ENCODE measurements at places on chromosomes 7 and 10.

DNA sequence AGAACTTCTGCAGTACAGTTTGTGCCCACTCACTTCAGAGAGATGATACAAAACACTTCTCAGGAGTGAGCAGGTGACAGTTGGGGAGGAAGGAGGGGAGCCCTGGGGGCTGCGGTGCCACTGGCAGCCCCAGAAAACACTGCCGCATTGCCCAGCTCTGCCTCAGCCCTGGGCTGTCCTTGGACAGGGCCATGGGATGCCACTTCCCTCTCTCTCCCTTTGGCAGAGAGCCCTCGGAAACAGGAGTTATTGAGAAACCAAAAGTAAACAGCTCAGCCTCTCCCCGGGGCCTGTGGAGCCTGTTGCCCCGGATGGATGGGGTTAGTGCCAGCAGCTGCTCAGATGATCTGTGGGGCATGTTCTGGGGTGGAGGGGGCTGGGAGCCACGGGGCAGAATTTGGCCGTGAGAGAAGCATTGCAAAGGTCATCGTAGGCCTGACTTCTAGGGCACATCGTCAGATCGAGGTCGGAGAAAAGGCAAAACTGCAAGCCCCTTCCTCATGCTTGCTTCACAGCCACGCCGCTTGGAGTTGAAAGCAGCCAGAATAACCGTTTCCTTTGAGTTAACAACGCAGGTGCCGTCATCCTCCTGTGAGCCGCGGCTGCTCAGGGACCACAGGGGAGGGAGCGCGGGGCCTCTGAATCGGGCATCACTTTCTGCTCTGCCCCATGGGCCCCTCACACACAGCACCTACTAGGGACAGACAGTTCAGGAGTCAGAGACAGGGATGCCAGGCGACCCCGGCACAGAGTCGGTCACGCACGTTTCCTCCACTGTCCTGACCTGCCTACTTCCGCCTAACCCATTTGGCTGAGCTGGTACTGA lies 256.4 kb downstream of the CAMK1D start:
- DNase-seq: peak; percentile 51

DNA sequence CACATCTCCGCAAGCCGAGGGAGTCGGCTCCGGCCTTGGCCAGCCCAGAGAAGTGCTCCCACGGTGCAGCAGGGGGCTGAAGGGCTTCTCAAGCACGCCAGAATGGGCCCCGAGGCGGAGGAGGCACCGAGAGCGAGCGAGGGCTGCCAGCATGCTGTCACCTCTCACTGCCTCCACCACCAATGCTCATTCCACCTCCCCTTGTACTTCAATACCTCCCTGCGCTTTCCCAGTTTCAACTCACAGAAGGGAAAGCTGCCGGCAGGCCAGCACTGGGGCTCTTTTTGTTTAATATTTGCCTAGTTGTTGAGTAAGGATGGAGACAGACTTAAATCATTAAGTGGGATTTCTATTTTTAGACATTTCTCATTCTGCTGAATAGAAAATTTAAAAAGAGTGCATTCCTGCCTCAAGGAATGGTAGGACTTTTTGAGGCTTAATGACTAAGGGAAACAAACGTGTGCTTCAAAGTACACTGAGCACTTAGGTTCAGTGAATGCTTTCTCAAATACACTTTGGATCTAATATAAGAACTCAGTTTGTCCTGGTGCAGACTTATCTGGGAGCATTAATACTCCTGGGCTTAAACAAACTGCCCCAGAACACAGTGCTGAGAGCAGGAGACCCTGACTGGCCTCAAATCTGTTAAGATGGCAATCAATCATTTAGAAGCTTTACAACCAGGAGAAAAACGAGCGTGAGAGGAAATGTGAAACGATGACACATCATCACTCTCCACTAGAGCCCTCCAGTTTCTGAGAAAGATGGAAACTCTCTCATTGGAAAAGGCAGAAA lies 131.2 kb downstream of the RALA start:
- no peak for DNase-seq

- DNase-seq: no peak
Observed at GRCh38 chr10:4981722-4982471, 18.7 kb downstream of the AKR1C1 start.

- DNase-seq: no peak
Observed at GRCh38 chr7:51314726-51315125, 1.9 kb downstream of the COBL start.

GRCh38 chr7:151850491-151851124 lies 26.3 kb downstream of the PRKAG2 start:
- no peak for DNase-seq

DNA sequence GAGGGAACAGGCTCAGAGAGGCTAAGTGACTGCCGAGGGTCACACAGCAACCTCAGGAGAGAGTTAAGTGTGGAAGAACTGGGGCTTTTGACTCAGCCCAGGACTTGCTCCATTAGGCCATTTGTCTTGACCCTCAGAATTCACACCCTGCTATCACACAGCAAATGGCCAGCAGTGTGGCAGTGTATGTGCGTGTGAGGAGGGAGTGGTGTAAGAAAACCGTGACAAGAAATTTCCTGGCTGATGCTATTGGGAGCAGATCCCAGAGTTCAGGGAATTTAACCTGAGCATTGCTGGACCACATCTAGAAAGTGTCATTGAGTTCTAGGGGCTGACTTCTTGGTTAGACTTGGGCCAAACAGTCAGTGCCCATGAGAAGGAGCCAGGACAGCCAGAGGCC lies 18.4 kb downstream of the VWA2 start:
- DNase-seq: no peak

Data from stimulated activated CD4-positive, alpha-beta T cell treated with anti-CD3 and anti-CD28 coated beads, Interleukin-4, amount 100 ng/mL, for 24 hours (primary cell).